Heart left ventricle (tissue), 16 donors: ENCODE measurements at places on chromosomes 4 and X.

DNA sequence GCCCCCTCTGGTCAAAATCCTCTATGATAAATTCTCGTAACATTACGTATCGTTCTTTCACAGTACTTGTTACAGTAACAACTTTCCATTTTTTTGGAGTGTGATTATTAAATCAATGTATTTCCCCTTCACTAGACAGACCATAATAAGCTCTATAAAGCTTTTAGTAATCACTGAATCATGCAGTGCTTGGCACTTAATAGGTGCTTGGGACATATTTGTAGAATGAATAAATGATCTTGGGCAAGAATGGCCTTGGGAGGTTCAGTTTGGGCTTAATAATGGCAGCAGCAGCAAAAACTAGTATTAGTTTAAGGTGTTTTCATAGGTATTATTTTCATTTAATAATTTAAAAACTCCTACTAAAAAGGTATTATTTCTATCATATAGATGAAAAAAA lies 33.4 kb upstream of the SFRP2 start:
- DNase-seq: no peak

GRCh38 chrX:39669668-39670067 lies 428.1 kb downstream of the BCOR start:
- no peak for DNase-seq

DNA sequence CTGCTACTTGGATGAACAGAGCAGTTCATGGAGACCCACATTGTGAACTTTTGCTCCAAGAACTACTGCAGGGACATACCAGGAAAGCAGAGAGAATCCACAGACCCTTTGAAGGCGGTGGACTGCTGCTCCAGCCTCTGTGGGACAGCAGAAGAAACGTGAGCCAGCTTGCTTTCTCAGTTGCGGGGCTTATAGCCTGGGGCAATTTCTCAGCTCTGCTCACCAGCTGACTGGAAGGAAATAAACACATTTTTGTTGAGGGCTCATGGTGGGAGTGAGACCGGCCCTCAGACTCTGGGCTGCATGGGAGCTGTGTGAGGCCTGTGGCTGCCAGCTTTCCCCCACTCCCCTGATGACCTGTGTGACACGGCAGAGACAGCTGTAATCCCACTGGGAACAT lies 2.6 kb upstream of the ADH1A start:
- DNase-seq: no peak

- DNase-seq: no peak
These were observed 15.6 kb downstream of the PNMA6F start for GRCh38 chrX:153305972-153306371.

DNA sequence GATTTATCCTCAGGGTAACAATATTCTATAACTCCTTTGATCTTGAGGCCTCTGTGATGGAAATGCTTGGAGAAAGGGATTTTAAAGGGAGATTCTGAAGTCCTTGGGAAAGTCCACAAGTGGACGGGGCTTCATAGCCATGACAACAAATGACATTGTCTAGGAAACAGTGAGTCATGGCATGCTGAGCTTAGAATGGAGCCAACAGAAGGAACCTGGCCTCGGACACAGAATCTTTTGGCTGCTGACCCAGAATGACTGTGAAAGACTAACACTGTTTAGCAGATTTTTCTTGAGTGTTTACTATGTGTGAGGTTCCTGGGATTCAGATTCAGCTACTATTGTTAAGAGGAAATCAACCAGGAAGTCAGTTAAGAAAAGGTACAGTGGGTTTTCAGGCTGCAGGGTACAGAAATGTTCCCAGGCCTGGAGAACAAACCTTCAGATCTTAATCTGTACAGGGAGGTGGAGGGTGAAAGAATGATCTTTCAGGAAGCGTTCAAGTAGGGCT lies 18.1 kb upstream of the CXCL2 start:
- DNase-seq: peak; percentile 76

DNA sequence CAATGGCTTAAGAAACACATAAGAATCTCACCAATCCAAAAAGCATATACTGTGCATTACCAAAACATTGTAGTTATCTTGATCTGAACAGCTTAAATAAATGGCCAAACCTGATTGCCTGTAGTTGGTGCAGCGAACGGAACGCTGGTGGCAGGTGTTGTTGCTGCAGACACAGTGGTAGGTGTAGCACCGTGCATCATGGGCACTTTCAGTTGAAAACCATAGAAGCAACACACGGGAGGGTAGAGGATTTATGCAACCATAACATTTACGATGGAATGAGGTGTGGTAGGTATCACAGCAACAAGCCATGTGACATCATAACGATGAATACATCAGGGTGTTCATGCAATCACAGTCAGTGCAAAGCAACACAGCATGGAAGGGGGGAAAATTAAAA lies 106.8 kb downstream of the MBNL3 start:
- DNase-seq: no peak

DNA sequence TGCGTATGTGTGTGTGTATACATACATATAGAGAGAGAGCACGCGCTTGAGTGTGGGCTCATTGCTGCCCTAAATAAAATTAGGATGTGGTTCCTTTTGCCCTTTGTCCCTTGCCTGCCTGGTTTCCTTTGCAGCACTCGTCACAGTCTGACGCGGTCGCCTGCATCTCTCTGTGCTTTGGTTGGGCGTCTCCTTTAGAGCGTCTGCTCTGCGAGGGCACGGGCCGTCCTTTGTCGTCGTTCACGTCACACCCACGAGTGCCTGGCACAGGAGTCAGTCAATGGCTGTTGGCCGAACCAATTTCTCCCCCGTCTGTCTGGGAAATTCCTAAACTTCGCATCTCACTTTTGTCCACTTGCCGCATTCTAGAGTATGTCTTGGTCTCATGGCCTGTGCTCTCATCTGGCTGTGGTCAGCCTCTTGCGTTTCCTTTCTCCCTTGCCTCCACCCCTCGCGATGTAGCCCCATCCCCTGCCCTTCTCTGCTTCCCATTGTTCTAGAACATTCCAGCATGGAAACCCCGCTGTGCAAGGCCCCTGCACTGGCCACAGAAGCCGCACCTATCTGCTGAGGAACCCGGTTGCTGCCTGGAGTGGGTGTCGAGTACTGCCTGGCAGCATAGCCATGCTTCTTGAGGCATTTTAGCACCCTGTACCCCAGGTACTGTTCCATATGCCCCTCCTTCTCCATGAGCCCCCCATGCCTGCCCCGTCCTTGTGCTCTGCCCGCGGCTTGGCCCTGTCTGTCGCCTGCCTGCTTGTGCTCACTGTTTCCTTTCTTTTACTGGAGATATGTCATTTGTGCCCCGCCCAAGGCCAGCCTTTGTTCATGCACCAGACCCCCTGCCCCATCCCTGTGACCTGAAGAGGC lies 8.0 kb downstream of the MAEA start:
- peak; percentile 63 for DNase-seq

DNA sequence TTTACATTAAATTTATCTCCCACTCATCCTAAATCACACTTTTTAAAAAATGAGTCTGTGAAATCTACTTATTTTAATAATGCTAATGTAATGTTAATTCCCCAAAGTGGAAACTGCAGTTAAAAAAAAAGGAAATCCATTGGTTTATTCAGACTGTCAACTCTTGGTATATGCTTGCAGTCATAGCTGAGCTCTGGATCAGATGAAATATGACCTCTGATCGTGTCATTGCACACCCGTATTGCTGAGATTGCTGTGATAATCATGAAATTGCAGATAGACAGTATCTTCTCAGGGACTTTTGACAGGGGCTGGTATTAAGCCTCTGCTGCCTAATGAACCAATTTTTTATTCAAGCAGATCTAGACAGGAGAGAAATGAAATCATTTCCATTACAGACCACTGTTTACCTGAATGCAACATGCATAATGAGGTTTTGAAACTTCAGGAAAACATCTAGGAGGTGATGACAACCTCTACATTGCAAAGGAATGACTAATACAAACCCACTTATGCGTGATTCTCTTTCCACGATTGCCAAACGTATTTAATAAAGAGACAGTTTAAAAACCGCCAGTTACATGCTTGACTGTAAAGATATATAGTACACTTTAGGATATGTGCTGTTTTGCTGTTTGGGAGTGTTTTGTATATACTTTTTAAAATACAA lies 138.3 kb upstream of the PUDP start:
- DNase-seq: no peak

DNA sequence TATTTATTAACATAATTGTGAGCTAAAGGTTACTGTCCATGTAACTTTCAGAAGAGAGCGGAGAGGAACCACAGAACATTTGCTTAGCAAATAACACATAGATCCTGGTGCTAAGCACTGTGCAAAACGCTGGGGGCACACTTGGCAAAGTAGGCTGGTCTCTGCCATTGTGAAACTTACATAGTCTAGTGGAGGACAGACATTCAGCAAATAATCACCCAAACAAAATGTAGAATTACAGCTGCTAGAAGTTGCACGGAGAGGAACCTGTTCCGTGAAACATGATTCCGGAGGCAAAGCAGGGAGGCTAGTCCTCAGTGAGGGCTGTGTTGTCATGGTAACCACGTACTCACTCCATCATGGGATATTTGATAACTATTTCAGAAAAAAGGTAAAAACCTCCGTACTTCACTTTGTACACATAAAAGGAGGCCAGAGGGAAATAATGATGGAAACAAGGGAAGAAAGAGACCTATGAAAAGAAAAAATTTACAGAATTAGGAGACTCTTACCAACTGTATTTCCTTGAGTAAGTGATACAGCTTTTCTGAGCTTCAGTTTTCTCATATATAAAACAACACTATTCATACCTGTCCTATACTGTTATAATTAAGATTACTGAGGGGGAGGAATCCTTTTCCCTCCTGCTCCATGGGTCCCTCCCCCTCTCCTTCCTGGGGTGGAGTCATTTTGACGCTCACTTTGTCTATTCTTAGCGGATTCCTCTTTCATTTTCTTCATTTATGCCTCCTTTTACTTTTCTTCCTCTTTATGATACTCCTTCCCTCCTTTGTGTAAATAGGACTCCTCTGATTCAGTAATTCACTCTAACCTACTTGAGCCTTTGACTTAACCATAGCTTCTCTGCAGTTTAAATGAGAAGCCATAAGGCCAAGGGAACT lies 825 bp upstream of the RASGEF1B start:
- DNase-seq: no peak

- DNase-seq: no peak
These were observed 239.4 kb downstream of the FAM47A start for GRCh38 chrX:33892670-33893069.
